A172 (cell line): ENCODE measurements at places on chromosomes 3 and 15.

- peak; percentile 55 for DNase-seq
These were observed 27.3 kb upstream of the FGD5 start for GRCh38 chr3:14791343-14791945.

DNA sequence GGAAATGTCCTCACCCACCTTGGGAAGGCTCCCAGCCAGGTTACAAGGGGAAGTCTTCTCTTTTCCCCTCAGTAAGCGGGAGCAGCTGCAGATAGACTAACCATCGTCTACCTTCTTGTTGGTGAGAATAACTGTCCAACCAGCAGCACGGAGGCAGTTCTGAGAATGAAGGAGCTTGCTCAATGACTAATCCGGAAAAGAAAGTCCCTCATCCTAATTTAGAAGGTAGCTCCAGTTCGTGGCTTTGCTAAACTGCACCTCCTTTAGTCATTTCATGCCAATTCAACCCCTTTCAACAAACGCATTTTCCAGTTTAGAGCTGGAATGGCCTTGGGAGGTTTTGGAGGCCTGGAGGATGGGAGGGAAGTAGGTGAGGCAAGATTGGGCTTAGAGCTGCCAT lies 527.4 kb upstream of the PROK2 start:
- DNase-seq, result no peak

GRCh38 chr3:173013219-173013832 lies 127.7 kb downstream of the SPATA16 start:
- no peak for DNase-seq

DNA sequence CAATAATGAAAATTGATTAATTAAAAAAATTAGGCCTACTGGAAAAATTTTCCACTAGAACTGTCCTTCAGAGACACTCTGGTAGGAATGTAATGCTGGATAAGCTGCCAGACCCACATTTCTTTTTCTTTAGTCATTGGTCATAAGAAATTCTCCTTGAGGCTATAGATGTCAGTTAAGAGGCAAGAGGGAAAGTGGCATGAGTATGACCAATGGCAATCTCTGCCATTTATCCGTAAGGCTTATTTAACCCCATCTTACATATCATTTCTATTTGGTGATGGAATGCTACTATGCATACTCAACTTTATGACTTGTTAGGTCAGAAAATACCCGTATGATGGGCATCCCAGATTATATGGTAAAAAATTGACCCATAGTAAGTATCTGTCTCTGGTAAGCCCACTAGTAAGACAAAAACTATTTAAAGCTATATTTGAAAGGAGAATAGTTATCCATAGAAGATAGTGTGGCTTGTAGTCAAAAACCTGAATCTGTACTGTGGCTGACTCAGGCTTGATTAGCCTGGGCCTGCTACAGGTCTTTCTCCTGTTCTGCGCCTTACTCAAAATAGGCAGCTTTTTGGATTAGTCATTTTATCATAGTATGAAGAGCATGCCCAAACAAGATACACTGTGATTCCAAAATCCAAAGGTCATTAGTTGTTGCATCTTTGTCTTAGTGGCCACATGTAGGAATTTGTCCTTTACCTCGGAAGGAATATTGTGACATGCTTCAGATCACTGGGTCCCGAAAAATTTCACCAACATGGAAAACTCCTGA lies 314.7 kb downstream of the PYDC2 start:
- peak; percentile 93 for DNase-seq

GRCh38 chr3:158420654-158421396 lies 150.2 kb upstream of the MLF1 start:
- peak; percentile 27 for DNase-seq

DNA sequence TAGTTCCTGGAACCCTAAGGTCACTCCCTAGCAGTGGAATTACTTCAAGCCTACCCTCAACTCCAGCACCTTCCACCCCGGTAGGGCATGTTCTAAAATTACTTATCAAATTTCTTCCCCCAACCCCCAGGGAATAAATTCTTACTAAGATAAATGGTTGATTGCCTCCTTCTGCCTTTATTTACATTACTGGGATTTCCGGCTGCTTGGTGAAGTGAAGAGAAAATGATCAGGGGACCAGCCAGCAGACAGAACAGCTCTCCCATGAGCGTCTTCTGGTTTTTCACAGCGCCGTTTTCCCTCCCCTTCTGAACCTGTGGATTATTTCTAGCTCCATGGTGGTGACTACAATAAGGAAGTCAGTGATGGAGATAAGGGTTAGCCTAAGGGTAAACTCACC lies 521.5 kb upstream of the PPP2R3A start:
- no peak for DNase-seq
